ENCODE measurements at places on chromosomes 1 and 21. TPM values are rescaled to one million over a fixed set of nuclear protein-coding genes. Genes with fewer than 3 reads are reported as not detected.

GRCh38 chr1:202016022-202016810 is 5.8 kb downstream of the ELF3 start:
- no peak for DNase-seq

DNA sequence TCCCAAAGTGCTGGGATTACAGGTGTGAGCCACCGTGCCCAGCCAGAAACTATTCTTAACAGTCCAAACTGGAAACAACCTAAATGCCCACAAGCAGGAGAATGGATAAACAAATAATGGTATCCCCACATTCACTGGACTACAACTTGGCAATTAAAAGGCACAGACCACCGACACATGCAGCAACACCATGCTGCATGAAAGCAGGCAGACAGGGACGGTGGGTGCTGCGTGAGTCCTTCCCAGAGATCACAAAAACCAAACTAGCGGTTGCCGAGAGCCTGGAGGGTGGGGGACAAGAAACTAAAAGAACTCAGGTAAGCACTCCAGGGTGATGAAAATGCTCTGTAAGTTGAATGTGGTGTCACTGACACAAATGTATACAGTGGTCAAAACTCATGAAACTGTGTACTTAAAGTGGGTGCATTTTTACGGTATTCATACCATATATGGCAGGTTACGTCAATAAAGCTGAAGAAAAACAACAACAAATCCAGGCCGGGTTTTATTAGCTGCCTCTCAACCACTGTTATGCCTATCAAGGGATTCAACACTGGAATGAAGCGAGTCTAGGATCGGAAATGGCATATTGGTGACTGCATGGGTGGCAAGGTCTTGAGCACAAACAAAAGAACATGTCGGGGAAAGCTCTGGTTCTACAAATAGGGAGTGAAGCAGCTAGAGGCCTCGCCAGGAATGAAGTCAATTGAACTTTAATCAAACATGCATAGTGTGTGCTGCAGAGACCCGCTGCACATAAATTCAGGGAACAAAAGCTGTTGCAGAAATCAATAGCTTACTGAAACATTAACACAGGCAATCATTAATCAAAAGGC is 52.4 kb downstream of the SLC45A1 start:
- DNase-seq, result peak; percentile 75

DNA sequence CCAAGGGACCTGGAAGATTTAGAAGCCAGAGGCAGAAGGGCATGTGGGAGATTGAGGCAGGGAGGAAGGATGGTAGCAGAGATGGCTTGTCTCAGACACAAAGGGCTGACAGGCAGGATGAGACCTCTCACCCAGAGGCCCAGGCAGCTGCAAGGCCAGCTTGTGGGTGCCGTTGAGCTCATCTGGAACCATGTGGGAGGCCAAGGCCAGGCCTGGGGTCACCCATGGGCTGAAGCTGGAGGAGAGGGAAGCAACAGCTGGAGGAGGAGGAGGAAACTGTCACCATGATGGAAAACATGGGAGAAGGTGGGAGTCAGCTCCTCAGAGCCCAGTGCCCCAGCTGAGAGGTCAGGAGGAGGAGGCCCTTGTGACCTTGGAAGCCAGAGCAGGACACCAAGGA is 6.4 kb downstream of the CRABP2 start:
- no peak for DNase-seq

- peak; percentile 43 for DNase-seq
These were observed 6.8 kb upstream of the OTUD7B start for GRCh38 chr1:150017206-150017750.

GRCh38 chr1:35680271-35680670 is 38.4 kb downstream of the C1orf216 start:
- no peak for DNase-seq

- DNase-seq, result no peak
These were observed 4.1 kb upstream of the FCRL2 start for GRCh38 chr1:157781048-157781447.

GRCh38 chr1:1629430-1630190 is 2.4 kb upstream of the MMP23B start:
- DNase-seq, result no peak

DNA sequence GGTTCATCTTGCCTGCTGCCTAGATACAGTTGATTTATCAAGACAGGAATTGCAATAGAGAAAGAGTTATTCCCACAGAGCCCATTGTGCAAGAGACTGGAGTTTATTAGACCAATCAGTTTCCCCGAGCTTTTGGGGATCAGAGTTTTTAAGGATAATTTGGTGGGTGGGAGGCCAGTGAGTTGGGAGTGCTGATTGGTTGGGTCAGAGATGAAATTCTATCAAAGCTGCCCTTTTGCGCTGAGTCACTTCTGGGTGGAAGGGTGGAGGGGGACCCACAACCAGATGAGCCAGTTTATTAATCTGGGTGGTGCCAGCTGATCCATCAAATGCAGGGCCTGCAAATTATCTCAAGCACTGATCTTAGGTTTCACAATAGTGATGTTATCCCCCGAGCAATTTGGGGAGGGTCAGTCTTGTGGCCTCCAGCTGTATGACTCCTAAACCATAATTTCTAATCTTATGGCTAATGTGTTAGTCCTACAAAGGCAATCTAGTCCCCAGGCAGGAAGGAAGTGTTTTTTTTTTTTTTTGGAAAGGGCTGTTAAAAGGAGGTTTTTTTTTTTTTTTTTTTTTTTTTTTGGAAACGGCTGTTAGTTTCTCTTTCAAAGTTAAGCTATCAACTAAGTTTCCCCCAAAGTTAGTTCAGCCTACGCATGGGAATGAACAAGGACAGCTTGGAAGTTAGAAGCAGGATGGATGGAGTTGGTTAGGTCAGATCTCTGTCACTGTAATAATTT is 7.4 kb downstream of the SLC16A4 start:
- DNase-seq, result no peak

DNA sequence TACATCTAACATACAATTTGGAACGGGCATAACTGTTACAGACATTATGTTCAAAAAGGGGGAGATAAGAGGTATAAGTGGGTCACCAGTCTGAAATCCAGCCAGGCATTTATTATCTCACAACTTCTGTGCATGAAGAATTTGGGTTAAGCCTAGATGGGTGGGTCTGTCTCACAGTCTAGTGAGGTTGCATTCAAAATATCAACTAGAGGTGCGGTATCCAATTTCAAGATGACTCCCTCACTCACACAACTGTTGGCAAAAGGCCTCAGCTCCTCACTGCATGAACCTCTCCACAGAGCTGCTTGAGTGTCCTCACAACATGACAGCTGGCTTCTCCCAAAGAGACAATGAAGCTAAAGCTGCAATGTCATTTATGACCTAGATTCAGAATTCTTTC is 4.7 kb downstream of the AUNIP start:
- no peak for DNase-seq

GRCh38 chr1:100942304-100943046 is 46.6 kb downstream of the SLC30A7 start:
- peak; percentile 18 for DNase-seq

DNA sequence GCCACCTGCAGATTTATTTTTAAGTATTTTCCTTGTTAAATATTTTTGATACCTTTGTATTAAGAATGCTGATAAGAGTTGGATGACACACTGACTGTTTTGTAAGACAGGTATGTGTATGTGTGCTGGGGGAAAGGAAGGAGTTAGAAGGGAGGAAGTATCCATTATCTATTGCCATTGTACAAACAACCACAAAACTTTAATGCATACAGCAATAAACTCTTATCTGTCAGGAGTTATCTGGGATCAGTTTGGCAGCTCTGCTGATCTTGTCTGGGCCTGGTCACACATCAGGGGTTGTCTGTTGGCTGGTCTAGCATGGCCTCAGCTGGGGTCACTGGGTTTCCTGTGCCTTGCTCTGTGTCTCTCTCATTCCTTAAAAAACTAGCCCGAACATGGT is 423.9 kb upstream of the USP24 start:
- DNase-seq, result no peak

GRCh38 chr1:166977951-166978350 is 2.6 kb upstream of the ILDR2 start:
- no peak for DNase-seq

DNA sequence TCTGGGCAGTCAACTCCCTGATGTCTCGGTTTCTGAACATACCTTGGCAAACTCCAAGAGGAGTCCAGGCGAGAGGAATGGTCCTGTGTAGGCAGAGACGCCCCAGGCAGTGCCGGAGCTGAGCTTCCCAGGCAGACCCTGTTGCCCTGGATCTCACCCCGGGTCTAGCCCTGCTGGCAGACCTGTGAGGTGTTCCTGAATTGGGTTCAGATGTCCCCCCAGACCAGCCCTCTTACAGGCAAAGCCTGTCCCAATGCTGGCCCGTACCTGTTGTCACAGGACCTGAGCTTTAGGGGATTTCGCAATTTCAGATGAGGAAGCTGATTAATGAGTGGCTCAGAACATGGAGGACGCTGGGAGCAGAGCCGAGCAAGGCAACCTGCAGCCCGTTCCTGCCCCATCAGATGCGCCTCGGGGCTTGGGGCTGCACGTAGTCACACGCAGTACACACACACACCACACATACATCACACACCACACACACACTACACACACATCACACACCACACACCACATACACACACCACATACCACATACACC is 38.5 kb upstream of the PDE9A start:
- DNase-seq, result peak; percentile 90

GRCh38 chr1:3702528-3702927 is 49.7 kb upstream of the CCDC27 start:
- DNase-seq, result no peak

DNA sequence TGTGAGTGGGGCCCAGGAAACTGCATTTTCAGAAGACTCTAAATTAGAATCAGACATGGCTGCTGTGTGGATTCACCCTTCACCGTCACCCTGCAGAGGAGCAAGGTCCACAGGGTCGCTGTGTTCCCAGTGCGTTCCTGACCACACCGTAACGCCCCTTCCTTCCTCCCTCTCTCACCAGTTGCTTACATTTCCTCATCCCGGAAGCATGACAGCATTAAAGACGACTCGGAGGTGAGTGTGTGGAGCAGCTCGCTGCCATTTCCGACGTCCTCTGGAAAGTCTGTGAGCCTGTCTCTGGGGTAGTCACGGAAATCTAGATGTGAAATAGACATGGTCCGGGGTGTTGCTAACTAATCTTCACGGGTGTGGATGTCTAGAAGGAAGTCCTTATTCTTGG is 45.9 kb downstream of the FAAP20 start:
- no peak for DNase-seq

DNA sequence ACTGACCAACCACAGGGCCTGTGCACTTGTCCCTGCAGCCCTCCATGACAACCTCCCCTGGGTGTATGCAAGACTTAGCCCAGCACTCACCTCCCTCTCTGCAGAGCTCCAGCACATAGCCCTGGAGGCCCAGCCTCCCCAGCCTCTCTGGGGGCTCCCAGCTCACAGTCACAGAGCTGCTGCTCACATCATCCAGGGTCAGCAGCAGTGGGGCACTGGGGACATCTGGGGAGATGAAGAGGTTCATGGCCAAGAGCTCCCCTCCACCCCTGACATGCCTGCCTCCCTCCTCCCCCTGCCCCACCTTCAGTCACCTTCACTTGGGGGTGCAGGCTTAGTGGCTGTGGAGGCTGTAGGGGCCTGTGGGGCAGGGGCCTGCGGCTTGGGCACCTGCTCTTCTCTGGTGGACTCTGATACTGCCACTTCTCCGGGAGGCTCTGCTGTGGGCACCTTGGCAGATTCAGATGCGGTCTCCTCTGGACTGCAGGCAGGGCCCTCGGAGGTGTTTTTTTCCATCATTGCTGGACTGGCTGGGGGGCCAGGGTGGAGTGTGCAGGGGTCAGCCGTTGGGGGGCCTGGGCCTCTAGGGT is at the start of gene MYBPH:
Gene MYBPH (minus strand): TSS at position 590 of the 590 bp plus-strand sequence. CDS start 71 bp downstream, at position 519.
- DNase-seq, result no peak

DNA sequence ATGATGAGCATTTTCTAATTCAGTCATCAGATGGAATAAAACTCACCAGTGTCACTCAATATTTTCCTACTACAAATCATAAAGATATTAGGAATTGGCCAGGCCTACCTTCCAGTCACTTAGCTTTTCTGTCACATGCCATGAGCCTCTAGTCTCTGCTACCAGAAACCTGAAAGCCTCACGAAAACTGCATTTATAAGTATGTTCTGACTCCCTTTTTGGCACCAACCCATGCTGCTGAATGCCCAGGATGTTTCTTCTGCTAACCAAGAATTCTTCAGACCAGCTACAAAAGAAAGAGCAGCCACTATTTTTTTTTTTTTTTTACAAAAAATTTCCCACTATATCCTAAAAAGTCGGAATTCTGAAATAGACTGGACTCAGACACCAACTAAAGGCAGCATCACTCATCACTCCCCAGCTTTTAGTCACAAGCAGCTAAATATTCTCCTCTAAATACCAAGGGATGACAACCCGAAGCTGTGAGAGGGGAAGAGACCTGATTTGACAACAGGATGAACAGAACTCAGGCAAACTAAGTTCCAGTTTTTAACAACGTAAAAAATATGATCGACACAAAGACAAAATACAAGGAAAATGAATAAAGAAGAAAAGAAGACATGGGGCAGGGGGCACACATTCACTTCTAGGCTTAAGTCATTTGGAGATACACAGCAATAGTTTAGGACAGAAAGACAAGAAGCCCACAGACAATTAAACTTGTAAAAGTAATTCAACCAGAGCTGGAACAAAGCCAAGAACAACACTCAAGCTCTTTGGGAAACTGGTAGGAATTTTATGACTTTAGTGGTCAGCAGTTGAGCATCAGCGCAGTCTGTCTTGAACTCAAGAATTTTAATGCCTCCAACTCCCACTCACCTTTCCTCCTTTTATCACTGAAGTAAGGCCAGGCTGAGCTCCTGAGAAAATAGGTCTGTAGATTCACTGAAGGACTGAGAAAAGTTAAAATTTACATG is 1.7 kb downstream of the DCAF8 start:
- DNase-seq, result peak; percentile 97

- no peak for DNase-seq
These were observed 309.5 kb downstream of the PCP4 start for GRCh38 chr21:40176724-40177123.

DNA sequence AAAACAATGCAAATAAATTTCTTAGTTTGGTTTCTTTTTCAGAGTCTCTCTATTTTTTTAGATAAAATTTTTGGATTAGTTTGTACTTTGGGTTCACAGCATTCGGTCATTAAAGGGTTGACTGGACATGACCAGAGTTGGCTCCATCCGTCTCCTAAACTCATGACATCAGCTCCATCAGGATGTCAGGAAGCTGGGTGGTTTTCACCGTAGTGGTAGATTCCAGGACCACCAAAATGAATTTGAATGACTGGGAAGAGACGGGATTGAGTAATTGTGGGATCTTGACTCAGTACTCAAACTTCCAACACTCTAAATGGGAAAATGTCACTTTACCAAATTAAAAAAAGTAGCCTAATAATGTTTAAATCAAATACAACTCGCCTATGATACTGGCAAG is 279.2 kb upstream of the DUSP10 start:
- peak; percentile 47 for DNase-seq

- DNase-seq, result no peak
These were observed 9.8 kb downstream of the PAX7 start for GRCh38 chr1:18640228-18641004.

GRCh38 chr1:184854036-184854435 is 99.4 kb upstream of the EDEM3 start:
- no peak for DNase-seq

The LINGO4 gene
- not detected for total RNA-seq

The S100A4 gene
- total RNA-seq, result 7.6 TPM

The RPTN gene
- total RNA-seq, result not detected

The SYNJ1 gene
- total RNA-seq, result 0.69 TPM

The VSIG8 gene
- not detected for total RNA-seq

The RGS4 gene
- total RNA-seq, result 3.3 TPM

The RCAN1 gene
- total RNA-seq, result 113 TPM

The TAGLN2 gene
- total RNA-seq, result 548 TPM

The ELK4 gene
- 26.9 TPM for total RNA-seq
